CD8-positive, alpha-beta memory T cell (primary cell): ENCODE measurements at places on chromosomes 13 and 19.

DNA sequence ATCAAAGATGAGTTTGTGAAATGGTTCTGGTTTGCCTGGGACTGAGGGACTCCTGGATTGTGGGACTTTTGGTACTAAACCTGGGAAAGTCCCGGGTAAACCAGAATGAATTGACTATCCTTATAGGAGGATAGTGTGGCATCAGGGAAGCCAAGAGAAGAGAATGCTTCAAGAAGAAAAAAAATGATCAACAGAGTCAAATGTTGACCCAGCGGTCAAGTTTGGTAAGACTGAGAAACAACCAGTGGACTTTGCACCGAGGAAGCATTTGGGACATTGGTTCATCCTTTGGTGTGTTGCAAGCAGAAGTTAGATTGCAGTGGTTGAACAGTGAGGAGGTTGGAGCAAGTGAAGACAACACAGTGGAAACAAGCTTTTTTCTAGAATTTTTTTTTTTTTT is 33.5 kb downstream of the CLEC17A start:
- DNase-seq = no peak

DNA sequence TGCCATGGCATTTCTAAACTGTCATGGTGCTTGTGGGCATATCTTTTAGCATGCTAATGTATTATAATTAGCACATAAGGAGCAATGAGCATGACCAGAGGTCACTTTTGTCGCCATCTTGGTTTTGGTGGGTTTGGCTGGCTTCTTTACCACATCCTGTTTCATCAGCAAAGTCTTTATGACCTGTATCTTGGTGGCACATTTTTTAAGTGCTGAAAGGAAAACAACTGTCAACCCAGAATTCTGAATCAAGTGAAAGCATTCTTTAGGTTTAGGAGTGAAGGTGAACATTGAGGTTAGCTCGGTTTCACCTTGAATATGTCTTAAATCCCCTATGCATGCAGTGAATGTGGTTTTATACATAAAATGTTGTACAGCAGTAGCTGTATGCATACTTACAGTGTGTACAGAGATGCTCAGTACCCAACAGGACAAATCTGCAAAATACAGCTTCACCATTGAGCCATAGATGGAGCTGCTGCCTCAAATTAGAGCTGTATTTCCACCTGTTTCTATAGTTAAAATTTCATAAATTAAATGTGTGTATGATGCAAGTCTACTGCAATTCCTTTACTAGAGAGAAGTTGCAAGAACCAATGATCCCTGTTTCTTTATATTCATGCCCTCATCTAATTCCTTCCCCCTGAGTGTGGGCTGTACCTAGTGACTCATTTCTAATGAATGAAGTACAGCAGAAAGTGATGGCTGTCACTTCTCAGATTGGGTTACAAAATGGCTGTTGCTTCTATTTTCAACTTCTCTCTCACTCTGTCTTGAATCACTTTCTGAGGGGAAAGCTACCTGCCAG is 25.2 kb upstream of the IGSF23 start:
- DNase-seq = no peak

DNA sequence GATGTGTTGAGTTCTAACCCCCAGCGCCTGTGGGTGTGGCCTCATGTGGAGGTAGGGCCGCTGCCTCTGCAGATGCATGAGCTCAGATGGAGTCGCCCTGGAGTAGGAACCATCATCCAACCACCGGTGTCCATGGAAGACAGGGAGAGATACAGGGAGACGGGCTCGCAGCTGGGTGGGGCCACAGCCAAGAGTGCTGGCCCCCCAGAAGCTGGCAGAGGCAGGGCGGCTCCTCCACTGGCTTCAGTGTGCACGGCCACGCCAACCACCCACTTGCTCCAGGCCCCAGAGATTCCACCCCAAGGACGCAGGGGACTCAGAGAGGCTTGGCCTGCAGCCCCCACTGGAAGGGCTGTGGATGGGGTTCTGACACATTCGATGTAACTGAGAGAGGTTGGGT is 5.4 kb upstream of the MCF2L start:
- no peak for DNase-seq

GRCh38 chr13:57631596-57632275 is at the start of gene PCDH17:
Gene PCDH17 (plus strand): TSS chr13:57631744. CDS start chr13:57632547, 803 bp downstream.
- no peak for DNase-seq

DNA sequence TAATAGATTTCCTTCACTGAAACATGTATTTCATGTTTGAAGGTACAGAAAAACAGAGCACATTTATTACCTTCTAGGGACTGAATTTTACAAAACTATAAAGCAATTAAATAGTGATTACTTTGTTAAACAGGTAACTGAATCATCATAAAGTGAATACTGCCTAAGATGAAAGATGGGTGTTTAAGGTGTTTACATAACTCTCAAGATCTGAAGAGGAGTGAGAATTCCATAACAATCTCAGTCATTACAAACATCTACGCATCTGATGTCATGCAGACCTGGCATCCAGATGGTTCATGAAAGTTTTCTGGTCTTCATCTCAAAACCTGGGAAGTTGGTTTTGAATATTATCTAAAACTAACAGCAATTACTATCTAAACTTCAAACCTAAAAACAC is 80.4 kb downstream of the MIPEP start:
- no peak for DNase-seq

- DNase-seq = peak; percentile 85
Measured at GRCh38 chr19:29714953-29715700, at the start of gene C19orf12. Gene C19orf12 (minus strand): TSS chr19:29715261. CDS start chr19:29708413, 6,848 bp downstream.

GRCh38 chr13:107644136-107644535 is 571.2 kb downstream of the LIG4 start:
- DNase-seq = no peak

- no peak for DNase-seq
Measured at GRCh38 chr19:43674596-43674995, 4.6 kb upstream of the PLAUR start.

- DNase-seq = no peak
Measured at GRCh38 chr13:109494925-109495369, 291.4 kb downstream of the IRS2 start.

DNA sequence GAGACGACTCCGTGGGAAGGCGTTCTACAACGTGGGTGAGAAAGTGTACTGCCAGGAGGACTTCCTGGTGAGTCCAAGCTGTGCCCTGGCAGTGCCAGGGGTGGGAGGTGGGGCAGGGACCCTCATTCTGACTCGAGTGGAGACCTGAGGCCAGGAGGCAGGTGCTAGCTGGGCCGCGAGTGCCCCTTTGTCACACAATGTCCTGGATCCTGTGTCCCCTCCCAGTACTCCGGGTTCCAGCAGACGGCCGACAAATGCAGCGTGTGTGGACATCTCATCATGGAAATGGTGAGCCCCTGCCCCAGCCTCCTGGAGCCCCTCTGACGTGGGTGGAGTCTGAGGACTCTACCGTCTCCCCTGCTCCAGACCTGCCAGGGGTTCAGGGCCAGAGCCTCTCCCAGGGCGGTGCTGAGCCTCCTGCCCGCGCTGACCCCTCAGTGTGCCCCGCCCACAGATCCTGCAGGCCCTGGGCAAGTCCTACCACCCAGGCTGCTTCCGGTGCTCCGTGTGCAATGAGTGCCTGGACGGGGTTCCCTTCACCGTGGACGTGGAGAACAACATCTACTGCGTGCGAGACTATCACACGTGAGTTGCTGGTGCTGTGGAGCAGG is 11.6 kb downstream of the WTIP start:
- no peak for DNase-seq

- no peak for DNase-seq
Measured at GRCh38 chr19:8075158-8076074, 22.9 kb downstream of the CCL25 start.

DNA sequence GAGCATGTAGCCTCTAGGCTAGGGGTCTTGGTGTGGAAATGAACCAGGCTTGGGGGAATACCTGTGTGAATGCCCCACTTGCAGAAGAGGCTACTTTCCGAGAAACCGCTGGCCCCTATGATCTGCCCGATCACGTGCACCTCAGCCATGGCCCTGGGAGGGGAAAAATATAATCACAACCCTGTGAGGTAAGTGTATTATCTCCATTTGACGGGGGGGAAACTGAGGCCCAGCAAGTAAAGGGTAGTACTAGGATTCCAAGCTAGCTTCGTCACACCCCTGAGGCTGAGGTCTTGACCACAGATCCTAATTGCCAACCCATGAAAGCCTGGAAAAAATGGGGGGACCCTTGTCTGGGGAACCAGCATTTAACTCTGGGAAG is 587 bp downstream of the B9D2 start:
- no peak for DNase-seq

- no peak for DNase-seq
Measured at GRCh38 chr13:54573186-54573585, 1544.6 kb downstream of the OLFM4 start.

DNA sequence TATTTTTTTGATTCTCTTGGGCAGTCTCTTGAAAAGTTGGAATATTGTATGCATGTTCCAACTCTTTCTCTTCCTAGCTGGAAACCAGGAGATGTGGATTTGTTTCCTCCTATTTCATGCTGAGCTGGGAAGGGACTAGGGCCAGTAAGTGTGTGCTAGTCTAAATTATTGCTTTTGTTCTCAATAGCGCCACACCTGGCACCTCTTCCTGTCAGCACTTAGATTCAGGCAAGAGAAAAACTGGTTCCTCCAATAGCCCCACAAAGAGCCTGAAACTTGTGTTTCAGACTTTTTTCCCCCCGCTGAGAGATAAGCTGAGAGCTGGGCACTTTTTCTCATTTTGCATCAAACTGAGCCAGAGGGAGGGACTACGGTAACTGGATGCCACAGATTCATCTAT is 353.4 kb downstream of the OLFM4 start:
- DNase-seq = no peak

DNA sequence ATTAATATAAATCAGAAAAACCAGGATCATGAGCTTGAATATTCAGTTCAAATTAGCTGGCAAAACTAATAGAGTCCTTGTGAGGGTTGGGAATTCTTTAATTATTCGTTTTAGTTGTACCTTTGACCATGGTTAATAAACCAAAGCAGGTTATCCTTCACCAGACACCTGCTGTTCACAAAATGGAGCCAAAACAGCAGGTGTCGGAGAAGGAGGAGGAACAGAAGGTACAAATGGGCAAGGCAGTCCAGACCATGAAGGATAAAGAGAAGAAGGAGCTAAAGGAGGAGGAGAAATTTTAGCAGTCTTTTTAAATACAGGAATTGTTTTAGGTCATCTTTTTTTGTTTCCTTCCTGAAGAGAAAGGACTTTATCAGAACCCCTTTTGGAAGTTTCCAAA is 106.1 kb downstream of the NHLRC3 start:
- DNase-seq = no peak

DNA sequence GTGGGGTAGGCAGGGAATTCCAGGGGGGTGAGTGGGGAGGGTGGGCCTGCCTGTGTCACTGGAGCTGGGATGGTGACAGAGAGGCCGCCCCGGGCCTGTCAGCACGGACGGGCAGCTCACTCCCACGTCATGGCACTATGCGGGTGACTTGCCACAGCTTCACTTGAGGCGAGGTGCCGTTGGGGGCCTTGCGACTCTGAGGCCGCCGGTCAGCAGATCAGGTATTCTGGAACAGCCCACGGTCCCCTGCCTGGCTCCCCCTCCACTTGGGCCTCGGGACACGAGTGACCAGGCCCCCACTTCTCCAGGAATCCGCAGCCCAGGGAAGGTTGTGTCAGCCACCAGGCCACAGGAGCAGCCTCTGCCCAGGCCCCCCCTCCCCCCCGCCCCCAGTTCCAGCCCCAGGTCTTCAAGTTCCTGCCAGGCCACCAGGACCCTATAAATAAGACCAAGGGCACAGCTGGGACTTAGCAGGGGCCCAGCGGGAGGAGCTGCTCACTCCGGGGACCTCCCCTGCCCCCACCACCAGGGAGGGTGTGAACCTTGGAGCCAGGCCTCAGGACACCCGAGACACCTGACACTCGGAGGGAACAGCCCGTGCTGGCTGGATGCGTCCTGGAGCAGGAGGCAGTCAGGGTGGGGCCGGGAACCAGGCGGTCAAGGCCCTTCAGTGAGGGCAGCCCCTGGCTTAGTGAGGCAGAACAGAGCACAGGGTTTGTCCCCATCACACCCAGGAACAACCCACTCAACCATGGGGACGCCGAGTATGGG is 2.7 kb upstream of the MIDN start:
- no peak for DNase-seq

DNA sequence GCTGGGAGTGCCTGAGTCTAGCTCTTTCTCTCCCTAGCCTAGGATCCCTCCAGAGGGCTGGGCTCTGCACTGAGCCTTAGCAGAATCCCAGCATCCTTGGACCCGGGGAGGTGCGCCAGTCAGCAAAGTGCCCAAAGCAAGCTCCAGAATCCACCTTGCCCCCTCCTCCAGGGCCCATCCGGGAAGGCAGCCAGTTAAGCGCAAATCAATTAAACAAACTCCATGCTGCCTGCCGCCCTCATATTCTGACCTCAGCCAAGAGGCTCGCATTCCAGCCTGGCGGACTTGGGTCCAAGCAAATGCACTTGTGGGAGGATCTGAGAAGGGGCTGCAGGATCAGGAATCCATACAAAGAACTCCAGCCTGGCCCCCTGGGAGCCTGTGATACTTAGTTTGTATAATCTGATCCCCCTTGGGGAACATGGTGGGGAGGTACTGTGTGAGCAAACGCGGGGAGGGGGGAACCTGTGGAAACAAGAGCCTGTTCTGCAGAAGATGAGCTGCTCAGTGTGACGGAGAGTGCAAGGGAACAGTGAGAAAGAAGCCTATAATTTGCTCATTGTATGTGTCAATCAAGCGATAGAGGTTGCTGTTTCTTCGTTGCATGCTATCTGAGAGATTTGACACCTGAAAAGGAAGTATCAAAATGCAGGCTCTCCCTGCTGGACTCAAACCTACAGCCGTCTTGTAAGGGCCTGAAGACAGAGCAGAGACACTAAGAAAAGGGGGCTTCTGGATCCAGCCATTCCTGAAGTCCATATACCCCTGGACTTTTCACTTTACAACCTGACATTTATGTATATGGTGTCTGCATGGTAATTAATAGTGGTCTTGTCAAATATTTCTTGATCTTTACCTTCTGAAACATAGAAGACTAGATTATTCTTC is 29.4 kb downstream of the ZNRF4 start:
- no peak for DNase-seq

DNA sequence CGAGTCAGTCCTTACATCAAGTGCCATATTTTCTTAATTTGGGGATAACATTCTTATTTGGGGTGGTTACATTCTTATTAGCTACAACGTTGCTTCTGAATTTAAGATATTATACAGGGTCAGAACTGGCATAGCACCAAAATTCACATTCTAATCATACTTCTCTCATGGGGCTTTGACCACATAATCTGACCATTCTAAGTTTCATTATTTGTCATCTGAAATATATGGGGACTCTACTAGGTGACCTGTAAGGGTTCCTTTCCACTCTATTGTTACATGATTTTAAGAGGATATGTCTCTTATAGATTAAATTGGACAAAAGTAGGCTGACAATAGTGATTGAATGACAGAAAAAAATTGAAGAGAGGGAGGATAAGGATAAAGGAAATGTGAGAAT is 536.5 kb downstream of the KCTD12 start:
- no peak for DNase-seq

GRCh38 chr13:110471833-110472162 is 89.7 kb downstream of the RAB20 start:
- DNase-seq = no peak

GRCh38 chr13:72970301-72970880 is 88.4 kb upstream of the KLF5 start:
- DNase-seq = no peak

- no peak for DNase-seq
Measured at GRCh38 chr13:32528358-32528757, 10.2 kb downstream of the N4BP2L2 start.

- DNase-seq = no peak
Measured at GRCh38 chr13:110268576-110269185, 38.3 kb downstream of the COL4A1 start.
